ENCODE measurements at places on chromosomes 5 and 9.

DNA sequence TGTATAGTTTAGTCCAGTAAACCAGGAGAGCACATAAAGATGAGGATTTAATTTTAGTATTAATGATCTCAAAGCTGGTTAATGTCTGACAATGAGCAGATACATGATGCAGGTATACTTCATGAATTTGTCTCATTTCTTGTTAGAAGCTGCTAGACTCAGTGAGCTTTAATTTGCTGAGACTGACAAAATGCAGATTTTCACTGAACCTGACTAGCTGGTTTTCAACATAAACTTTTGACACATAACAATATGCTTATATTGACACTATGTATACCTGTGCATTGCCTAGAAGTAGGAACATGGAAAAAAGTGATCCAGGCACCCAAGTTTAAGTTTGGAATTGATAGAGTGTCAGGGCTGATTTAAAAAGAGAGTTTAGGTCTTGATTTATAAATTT lies 10.8 kb downstream of the UBLCP1 start:
- DNase-seq = no peak

DNA sequence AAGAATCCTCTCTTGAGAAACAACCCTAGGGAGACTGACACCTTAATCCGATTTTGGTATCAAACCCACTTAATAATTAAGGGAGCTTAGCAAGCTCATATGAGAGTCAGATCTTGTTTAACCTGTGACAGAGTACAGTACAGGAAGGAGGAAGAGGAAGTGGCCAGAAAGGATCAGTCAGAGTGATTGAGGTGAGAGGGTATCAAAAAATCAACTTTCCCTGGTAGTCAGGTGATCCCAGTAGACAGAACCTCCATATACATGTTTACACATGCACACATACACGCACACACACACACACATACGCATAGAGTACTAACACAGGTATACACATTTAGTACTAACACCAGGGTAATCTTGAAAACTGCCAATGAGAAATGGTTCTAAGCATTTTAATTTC lies 56.8 kb downstream of the GLIS3 start:
- DNase-seq = no peak

DNA sequence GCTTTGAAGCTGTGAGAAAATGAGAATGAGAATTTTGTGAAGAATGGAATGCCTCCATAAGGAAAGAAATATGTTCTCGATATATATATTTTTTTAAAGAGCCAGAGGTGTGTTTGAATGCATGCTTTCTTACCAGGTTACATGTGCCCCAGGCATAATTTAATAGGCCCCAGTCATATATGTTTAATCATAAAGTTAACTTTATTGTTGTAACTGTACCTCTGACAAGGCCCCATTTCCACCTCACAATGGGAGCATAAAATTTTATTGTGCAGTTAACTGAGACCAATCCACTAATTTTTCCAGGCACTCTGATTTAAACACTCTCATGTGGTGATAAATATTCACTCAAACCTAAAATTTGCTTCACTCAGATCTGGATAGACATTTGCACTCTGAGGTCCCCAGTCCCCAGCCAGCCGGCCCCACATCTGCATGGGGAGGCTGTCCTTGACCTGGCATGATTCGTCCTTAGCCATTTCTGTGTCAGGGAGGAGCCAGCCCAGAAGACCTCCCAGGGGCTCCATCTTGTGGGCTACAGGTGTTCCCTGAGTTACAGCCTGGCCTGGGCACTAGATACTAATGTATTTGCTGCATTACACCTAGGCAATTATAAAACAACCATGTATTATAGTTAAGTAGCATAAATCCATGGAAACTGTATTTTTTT lies 245.8 kb downstream of the MTRR start:
- no peak for DNase-seq

DNA sequence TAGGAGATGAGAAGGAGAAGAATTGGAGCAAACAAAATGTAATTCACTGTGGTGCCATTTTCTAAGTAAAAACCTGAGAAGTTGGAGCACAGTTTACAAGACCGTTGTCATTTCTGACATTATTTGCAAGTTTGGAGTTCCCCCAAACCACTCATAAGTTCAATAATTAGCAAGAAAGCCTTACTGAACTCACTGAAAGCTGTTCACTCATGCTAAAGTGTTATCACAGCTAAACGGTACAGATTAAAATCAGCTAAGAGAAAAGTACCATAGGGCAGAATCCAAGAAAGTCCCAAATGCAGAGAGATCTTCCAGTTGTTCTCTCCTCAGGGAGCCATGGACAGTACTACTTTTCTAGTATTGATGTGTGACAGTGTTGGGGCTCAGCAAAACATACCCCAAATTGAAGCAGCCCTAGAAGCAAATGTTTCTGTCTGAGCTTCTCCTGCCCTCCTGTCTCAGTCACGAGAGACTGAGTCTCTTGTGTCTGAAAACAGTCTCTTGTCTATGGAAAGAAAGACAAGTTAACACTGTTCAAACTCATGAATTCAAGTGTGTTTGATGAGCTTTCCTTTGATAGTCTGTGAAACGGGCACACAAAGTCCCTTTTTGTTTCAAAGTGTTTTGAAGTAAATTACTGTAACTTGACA lies 221.2 kb downstream of the GABRG2 start:
- no peak for DNase-seq

GRCh38 chr5:172266071-172266675 lies 17.4 kb downstream of the UBTD2 start:
- no peak for DNase-seq

DNA sequence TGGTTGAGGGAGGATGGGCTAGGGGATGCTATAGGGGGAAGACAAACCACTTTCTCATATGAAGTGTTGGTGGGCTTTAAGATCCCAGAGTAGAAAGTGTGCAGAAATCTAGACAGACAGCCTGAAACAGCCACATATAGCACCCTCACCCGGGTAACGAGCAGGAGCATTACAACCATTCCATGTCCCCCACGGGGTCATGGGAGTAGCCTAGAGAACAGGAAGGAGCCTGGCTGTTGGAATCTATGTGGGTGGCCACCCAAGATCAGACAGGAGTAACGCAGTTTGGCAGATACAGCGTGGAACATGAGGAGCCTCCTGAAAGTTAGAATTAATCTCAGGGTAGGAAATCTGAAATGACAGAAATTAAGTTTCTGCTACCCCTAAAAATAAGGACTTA lies 146.1 kb upstream of the RAI14 start:
- no peak for DNase-seq

- DNase-seq = no peak
These were observed 318.9 kb upstream of the RIOK2 start for GRCh38 chr5:97501965-97502305.

- no peak for DNase-seq
These were observed 196.8 kb downstream of the PRDM9 start for GRCh38 chr5:23703940-23704855.

GRCh38 chr5:40431734-40432133 lies 248.0 kb upstream of the PTGER4 start:
- no peak for DNase-seq

DNA sequence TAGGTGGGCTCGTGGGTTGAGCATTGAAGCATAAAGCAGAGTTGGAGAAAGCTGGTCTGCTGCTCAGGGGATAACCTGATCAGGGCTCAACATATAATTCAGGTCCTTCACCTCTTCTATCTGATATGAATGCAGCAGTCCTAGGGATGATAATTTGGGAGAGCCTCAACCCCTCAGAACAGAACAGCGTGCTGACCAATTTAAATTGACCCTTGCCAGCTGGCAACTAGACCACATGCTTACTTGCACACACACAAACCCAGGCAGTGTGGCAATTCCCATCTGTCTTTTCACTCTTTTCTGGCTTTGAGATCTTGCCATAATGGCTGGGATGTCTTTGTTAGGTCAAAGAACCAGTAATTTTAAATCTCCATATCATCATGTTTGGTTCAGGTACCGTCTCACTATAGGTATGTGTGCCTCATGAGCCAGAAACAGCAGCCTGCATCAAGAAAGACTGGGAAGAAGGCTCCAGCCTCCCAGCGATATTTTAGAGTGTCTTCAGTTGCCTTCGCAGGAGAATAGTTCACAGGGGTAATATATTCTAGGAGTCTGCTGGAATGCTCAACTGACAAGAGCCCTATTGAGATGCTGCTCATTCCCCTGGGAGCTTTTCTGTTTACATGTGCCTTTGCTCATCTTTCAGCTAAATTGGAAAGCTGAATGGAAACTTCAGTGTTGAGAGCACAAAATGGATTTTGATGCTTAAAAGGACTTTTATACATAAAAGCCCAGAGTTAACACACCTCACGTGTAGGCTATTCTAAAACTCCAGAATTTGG lies 497.6 kb downstream of the RASEF start:
- DNase-seq = no peak

GRCh38 chr5:147454996-147455677 lies 54.7 kb downstream of the DPYSL3 start:
- no peak for DNase-seq

- DNase-seq = no peak
These were observed 468.6 kb upstream of the ARRDC3 start for GRCh38 chr5:91851670-91852069.

- DNase-seq = no peak
These were observed 215.1 kb upstream of the RFX3 start for GRCh38 chr9:3740690-3741419.

DNA sequence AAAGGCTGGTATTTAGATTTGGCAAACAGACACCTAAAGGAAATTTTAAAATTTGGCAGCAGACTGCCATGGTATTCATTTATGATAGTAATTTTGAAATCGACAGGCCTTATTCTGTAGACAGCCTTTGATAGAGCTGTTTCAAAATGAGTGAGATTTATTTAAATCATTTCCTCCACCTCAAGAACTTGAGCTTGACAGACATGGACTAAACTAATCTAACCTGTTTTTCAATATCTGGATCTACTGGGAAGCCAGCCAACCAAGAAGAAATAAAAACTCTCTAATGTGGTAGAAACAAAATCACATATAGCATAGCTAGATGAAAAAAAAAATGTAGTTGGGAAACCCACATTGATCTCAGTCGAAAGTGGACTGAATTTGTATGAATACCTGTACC lies 56.9 kb upstream of the RASA1 start:
- no peak for DNase-seq

- no peak for DNase-seq
These were observed 14.6 kb downstream of the URM1 start for GRCh38 chr9:128385496-128386460.

DNA sequence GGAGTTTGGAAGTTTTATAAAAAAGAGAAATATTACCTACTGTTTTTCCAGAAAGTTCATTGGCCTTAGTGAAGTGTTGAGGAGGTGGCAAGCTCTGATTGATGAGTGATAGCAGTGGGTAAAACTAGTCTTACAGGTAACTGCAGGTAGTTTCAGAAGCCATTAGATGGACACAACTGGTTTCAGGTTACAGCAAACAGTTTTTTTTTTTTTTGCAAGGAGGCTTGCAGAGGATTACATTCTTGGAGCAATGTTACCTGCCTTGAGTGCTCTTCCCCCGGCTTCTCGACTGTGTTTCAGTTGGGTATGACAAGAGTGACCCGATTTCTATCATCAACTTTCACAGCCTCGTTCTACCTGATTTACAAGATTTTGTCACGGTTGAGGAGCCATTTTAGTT lies 333.4 kb downstream of the YTHDC2 start:
- no peak for DNase-seq

DNA sequence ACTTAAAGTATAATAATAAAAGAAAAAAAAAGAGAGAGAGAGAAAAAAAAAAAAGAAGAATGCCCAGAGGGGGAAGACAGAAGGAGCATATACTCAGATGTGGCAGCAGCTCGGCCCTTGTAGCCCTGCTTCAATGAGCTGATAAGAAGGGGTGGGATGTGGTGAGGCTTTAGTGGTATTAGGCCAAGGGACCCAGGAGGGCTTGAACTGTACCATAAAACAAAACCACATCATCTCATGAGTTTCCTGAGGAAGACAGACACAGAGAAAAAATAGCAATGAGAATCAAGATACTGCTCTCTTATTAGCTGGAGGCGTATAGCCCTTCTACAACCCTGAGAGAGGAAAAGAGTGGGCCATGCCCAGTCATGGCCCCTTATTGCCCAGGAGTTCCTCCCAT lies 72.8 kb downstream of the SLC1A1 start:
- no peak for DNase-seq

DNA sequence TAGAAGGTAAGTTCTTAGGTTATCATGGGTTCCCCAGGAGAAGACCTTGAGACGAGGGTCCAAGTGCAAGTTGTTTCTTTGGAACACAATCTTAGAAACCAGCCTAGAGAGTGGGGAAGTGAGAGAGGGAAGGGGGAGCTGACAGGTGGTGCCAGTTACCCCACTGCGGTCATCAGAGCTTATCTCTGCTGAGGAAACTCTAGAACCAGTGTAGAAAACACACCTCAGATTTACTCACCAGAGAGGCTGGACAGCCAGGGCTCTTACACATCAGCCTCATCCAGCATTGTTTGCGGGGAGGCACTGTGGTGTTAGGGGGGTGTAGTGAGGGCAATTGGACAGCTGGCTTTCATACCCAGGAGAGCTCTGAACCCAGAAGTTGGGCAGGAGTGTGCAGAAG lies 206.5 kb upstream of the RAI14 start:
- DNase-seq = no peak

- DNase-seq = no peak
These were observed 809 bp downstream of the TNIP1 start for GRCh38 chr5:151079838-151080612.

DNA sequence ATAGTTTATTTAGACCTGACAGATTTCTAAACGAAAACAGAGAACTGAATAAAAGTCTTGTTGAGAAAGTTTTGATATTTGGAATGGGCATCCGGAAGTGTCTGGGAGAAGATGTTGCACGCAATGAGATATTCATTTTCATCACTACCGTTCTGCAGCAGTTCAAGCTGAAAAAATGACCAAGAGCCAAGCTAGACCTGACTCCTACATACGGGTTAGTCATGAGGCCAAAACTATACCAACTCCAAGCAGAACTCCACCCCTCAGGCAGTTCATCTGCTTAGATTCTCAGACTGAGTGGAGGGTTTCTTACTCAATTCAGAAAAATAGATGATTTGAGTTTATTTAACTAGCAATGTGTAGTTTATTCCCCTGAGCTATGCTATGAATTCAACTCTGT lies 95.4 kb upstream of the ANXA1 start:
- no peak for DNase-seq

- no peak for DNase-seq
These were observed 13.9 kb downstream of the SUSD3 start for GRCh38 chr9:93072383-93072795.

DNA sequence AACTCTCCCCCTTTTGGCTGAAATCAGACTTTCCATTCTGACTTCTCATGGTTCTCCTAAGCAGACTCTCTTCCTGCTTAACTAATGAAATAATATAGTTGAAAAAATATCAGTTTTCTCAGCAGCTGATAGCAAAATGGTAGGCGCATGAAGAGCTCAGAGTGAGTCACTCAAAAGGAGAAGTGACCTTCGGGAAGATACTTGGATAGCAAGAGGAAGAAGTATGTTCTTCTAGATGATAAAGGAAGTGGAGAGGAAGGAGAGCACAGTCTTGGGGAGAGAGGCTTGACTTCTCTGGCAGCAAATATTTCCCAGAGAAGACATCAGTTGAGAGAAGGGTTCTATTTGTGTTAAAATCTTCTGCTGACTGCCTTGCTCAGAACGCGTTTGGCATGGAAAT lies 101.5 kb downstream of the TAF11L14 start:
- no peak for DNase-seq

DNA sequence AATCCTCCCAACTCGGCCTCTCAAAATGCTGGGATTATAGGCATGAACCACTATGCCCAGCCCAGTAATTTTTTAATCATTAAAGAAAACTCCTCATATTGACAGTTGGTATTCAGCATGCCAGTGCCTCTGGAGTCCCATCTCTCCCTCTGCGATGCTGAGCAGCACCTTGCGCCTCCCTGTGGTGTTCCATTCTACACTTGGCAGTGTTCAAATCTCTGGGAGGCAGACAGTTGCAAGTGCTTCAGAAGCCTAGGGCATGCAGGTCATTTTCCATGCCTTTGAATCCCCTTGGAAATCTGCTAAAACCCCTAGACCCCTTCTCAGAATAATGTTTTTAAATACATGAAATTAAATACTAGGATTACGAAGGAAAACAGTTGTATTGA lies 41.3 kb downstream of the GARNL3 start:
- DNase-seq = no peak
